Uterus (tissue), 4 donors: ENCODE measurements at places on chromosomes 13 and 19. TPM values are rescaled to one million over a fixed set of nuclear protein-coding genes. Genes with fewer than 3 reads are reported as not detected.

The CBY2 gene
- total RNA-seq, result not detected

The PALM3 gene
- not detected for total RNA-seq

GRCh38 chr19:41887711-41888382 lies 4.9 kb downstream of the ARHGEF1 start:
- H3K27ac ChIP-seq, result no peak overlapping the region
- H3K36me3 ChIP-seq, result no peaks in the 10 kb centered on the region
- no peak for DNase-seq
- H3K4me1 ChIP-seq, result peaks cover 7% of the 10 kb centered on the region

DNA sequence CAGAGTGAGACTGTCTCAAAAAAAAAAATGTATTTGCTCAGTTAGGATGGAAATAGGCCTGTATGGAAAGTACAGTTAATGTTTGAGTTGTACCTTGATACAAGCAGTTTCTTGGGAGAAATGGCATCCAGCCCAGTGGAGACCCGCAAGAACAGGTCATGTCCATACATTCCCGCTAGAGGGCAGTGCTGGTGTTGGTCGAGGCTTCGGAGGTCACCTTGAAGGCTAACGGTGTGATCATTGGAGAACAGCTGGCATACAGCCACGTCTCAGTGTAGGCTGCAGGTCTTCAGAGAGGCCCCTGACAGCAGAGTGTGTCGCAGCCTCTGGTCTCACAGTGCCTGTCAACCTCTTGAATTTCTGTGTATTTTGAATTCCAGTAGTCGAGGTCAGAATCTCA lies 7.5 kb downstream of the ZNF610 start:
- peak; percentile 48 for DNase-seq
- no peak overlapping the region for H3K27ac ChIP-seq
- H3K36me3 ChIP-seq, result no peaks in the 10 kb centered on the region
- H3K4me3 ChIP-seq, result no peak overlapping the region
- no peaks in the 10 kb centered on the region for H3K27me3 ChIP-seq
- no peaks in the 10 kb centered on the region for H3K4me1 ChIP-seq

DNA sequence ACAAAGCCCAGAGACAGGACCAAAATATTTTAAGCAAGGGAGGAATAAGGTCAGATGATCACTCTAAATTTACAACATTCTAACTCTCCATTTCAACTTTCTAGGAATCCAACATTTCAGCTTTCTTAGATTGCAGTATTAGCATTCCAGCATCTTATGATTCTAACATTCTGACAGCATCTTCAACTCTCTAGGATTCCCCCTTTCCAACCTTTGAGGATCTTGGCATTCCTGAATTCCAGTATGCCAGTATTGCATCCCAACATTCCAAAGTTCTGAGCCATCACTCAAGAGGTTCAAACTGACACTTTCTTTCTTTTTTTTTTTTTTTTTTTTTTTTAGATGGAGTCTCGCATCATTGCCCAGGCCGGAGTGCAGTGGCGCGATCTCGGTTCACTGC lies 13.8 kb downstream of the TGFB1 start:
- no peaks in the 10 kb centered on the region for H3K36me3 ChIP-seq
- no peak for DNase-seq
- no peak overlapping the region for H3K4me3 ChIP-seq
- H3K27ac ChIP-seq, result no peak overlapping the region

The HCST gene
- not detected for total RNA-seq

- H3K27me3 ChIP-seq, result no peaks in the 10 kb centered on the region
- no peak overlapping the region for H3K27ac ChIP-seq
- no peak for DNase-seq
- H3K36me3 ChIP-seq, result no peaks in the 10 kb centered on the region
Measured at GRCh38 chr19:28694812-28695211, 518.1 kb downstream of the UQCRFS1 start.

DNA sequence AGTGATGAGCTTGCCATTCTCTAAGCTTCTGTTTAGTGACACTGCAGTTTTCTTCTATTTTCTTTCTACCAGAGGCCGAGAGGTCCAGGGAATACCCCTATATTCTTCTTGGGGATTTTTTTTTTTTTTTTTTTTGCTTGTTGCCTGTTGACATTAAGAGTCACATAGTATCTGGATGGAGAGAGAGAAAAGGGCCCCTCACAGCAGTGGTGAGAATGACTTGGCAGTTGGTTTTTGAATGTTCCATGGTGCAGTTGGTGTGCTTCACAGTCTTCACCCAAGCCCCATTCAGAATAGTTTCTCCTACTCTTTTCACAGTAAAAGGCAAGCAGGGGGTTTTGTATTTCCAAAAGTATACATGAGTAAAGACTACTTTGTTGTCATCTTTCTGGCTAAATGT lies 577.9 kb downstream of the LMO7 start:
- H3K36me3 ChIP-seq, result no peaks in the 10 kb centered on the region
- no peak overlapping the region for H3K27ac ChIP-seq
- H3K4me3 ChIP-seq, result no peak overlapping the region
- H3K27me3 ChIP-seq, result no peaks in the 10 kb centered on the region
- no peaks in the 10 kb centered on the region for H3K4me1 ChIP-seq

DNA sequence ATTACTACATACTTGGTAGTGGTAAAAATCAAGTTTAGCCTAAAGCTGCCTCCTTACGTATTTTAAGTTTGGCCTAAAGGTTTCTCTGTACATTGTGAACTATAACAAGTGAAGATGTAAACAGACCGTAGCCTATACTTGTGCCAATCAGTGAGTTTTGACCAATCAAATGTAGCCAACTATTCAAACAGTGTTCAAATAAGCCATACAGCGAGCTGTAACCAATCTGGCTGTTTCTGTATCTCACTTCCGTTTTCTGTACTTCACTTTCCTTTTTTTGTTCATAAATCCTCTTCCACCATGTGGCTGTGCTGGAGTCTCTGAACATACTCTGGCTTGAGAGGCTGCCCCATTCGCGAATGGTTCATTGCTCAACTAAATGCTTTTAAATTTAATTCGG lies 2504.6 kb downstream of the PCDH9 start:
- no peaks in the 10 kb centered on the region for H3K36me3 ChIP-seq
- no peak overlapping the region for H3K4me3 ChIP-seq
- no peaks in the 10 kb centered on the region for H3K27me3 ChIP-seq
- no peak overlapping the region for H3K27ac ChIP-seq
- no peak for DNase-seq
- no peaks in the 10 kb centered on the region for H3K4me1 ChIP-seq
